ENCODE measurements at places on chromosomes 16 and 17.

DNA sequence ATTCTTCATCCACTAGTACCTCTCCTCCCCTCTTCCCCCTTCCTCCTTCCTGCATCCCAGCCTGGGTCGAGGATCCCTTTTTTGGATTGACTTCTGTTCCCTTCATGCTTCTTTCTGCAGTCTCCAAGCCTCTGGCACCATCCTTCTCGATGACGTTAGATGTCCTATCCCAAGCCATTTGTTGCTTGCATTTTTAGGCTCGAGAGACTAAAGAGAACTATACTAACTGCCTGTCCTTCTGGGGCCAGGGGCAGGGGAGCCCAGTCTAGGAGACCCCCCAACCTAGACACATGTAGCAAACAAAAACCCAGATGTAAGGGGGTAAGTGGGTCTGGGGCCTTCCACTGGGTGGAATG, 23.9 kb downstream of the UNK start:
- DNase-seq: no peak

DNA sequence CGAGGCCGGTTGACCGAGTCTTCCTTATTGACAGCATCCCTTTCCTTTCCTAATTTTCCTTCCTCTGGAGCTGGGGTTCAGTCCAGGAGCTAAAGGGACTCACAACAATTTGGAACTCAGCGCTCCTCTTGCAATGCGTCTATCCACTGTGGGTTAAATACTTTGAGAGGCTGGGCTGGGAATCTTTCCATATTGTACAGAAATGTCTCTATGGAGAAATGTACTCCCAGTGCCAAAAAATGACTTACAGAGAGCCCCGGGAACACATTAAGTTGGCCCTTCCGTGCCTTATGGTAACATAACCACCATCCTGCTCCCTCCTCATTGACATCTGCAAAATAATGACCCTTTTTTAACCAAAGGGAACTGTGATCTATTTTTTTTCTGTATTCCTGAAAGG, 192.8 kb downstream of the FTO start:
- no peak for DNase-seq

DNA sequence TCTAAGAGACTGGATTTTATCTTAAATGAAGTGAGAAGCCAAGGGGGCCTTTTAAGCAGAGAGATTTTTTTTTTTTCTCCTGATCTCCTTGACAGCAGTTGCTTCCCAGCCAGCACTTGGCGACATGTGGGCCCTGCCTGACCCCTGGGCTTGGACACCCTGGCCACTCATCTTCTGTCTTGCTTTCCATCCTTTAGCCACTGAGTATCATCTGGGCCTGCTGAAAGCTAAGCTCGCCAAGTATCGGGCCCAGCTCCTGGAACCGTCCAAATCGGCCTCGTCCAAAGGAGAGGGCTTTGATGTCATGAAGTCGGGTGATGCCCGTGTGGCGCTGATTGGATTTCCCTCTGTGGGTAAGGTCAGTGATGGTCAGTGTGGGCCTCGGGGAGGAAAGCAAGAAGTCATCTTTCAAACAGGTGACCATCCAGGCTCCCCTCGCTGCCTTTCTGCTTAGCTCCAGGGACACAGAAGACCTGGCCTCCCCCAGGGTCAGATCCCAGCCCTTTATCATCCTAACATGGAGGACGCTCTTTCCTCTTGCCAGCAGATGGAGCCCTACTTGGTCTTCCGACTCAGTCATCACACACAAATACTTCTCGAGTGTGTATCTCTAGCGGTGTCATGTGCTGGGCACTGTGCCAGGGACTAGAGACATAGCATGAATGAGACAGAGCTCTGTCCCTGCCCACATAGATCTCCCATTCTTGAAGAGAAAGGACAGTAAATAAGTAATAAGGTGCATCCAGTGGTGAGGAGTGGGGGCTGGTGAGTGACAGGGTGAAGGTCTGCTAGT, 6.1 kb downstream of the DRG2 start:
- peak; percentile 32 for DNase-seq

- DNase-seq: no peak
Observed at GRCh38 chr16:85935391-85935973, 36.5 kb downstream of the IRF8 start.

DNA sequence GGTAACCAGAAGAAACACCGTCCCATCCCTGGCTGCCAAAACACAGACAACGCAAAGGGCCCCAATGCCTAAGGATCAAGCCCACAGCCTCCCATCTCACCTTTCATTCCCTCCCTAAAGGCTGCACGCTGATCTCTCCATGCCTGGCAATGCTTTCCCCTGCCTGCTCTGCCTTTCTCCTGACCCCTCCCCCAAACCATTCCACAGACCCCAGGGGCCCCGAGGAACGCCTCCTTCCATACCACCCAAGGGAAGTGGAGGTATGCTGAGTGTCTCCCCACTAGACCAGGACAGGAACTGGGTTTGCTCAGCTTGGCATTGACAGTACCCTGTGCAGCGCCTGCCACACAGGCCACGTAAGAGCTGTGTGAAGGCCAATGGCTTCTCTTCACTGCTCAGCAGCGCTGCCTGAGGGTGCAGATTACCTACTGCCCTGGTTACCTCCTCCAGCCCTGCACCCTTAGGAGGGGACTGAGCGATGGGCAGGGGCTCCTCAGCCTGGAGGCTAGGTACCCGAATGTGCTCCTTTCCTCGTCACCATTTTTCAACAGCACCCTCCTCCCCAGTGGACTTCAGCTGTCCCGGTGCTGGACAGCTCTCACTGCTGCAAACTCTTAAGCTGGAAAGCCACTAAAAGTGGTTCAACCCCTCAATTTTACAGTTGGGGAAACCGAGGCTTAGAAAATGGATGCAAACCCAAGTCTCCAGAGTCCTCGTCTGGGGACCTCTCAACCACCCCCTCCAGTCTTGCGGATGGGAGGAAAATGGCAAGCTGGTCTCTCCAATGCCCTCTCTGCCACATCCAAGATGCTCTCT, 45.0 kb downstream of the SRCIN1 start:
- DNase-seq: no peak

DNA sequence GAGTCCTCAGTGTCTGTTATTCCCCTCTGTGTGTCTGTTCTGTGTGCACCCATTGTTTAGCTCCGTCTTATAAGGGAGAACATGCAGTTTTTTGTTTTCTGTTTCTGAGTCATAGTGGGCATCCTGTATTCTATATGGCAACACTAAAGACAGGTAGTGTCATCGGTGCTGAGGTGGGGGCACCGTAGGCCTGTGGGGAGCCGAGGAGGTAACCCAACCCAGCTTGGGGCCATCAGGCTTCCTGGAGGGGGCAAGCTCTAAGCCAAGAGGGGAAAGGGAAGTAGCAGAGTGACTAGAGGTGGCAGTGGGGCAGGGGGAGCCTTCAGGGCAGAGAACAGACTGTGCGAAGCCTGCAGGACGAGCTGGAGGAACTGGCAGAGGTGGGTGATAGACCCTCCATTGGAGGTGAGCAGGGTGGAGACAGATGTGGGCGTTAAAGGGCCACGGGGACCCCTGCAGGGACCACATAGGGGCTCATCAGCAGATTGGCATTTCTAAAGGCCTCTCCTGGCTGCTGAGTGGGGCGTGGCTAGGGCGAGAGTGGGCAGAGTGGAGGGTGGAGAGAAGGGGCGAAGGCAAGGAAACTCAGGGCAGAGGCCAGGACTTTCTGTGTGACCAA, 36.5 kb downstream of the CPNE2 start:
- DNase-seq: no peak

DNA sequence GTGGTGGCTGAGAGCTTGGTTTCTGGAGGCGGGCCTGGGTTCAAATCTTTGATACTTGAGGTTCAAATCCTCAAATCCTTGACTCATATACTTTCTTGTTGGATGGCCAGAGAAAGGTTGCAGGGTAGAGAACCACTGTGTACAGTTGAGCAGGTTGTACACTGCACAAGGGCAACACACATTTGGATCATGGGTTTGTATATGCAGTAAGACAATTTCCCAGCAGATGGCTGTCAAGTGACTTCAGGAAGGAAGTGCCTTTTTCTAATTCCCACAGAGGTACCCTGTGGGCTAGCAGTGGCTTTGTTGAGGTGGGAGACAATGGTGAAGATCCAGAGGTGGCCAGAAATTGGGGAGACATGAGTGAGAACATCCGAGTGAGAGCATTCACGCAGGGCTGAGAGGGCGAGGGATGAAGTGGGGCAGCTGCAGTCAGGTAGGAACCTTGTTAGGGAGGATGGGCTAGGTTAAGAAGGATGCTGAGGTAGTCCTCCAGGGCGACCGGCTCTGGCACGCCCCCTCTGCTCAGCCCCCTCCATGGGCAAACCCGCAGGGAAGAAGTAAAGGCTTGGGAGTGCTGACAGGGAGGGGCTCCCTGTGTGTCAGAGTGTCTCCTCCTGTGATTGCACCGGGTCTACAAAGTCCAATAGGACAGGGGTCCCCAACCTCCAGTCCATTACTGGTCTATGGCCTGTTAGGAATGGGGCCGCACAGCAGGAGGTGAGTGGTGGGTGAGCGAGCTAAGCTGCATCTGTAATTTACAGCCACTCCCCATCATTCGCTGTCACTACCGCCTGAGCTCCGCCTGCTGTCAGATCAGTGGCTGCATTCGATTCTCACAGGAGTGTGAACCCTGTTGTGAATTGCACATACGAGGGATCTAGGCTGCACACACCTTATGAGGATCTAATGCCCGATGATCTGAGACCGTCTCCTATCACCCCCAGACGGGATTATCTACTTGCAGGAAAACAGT, 2.7 kb downstream of the C16orf89 start:
- DNase-seq: peak; percentile 65

GRCh38 chr16:6864671-6865070, 468.0 kb upstream of the RBFOX1 start:
- no peak for DNase-seq

GRCh38 chr17:72267601-72268000, 146.8 kb downstream of the SOX9 start:
- no peak for DNase-seq

- DNase-seq: no peak
Observed at GRCh38 chr16:87414251-87414680, 22.1 kb downstream of the MAP1LC3B start.

- DNase-seq: no peak
Observed at GRCh38 chr16:711548-712320, 3.2 kb upstream of the METRN start.

DNA sequence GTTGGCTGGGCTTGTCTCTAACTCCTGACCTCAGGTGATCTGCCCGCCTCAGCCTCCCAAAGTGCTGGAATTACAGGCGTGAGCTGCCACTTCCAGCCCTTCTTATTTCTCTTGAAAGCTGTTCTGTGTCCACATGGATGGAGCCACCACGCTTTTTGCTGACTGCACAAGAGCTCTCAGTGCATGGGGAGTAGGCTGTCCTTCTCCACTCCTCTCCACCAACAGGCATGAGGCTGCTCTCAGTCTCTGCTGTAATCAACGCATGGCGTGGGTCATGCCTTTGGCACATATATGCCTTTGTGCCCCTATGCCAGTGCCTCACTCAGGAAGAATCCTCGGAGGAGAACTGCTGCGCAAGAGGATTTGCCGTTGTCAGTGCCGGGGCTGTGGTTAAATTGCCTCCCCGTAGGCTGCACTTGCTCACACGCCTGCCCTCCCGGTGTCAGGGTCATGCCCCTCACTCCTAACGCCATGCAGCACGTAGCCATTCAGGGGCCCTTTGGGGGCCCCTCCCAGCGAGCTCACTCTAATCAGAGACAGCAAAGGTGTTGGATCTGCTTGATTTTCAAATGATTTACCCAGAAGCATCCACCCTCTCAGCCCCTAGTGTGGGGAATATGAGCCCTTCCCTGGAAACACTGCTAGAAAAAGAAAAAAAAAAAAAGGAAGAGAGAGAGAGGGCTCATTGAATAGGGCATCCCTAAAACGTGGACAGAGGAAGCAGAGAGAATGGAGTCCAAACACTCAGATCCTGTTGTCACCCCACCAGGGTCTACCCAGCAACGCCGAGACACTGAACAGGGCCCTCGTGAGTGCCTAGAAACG, 47.5 kb upstream of the ZCCHC14 start:
- DNase-seq: no peak

GRCh38 chr17:73947281-73947965, 256.1 kb upstream of the RPL38 start:
- DNase-seq: no peak

- DNase-seq: no peak
Observed at GRCh38 chr17:4116516-4116915, 26.3 kb downstream of the ZZEF1 start.

DNA sequence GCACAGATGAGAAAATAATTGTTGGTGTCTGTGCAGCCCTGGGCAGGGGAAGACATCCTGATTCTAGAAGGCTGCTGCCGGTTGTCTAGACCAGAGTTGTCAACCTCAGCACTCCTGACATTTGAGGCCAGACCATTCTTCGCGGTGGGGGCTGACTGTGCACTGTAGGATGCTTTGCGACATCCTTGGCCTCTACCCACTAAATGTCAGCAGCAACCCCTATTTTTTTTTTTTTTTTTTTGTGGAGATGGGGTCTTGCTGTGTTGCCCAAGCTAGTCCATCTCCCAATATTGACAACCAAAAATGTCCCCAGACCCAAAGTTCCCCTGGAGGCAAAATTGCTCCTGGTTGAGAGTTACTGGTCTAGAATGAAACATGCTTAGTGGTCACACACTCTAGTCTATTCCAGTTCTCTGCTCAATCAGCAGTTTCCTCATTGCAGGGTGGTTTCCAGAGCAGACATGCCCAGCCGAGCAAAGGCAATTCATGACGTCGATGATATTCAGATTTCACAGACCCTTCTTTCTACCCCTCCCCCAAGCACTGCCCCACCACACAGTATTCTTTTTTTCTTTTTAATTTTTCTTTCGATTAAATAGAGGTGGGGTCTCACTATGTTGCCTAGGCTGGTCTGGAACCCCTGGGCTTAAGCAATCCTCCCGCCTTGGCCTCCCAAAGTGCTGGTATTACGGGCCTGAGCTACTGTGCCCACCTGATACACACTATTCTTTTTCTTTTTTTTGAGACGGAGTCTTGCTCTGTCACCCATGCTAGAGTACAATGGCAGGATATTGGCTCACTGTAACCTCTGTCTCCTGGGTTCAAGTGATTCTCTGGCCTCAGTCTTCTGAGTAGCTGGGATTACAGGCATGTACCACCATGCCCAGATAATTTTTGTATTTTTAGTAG, 9.0 kb downstream of the C17orf99 start:
- DNase-seq: no peak

DNA sequence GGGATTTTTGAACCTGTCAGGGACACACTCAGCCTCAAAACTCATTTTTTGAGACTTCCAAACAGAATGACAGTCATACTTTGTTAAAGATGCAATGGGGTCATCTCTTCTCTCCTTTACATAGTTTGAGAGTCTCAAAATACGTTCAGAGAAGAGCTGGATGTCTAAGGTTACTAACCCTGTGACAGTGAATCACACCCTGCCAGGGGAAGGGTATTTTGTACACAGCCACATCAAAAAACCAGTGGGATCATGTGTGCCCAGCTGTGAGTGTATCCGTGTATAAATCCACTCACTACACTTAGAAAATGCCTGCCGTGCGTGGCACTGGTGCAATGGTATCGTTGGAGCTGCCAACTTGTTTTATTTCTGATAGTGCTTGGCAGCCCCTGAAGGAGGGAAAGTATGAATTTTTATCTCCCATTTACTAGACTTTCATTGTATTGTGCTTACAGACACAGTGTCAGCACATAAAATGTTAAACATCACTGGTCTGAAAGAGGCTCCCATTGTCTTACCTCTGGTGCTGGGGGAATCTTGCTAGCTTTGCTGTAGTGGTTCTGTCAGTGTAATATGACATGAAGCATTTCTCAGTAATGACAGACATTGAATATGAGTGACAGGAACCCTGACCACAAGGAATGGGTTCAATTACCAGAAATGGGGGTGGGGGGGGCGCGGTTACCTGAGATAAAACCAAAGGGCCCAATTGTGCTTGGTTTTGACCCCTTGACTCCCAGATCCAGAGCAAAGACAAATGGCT, 256.3 kb downstream of the FTO start:
- no peak for DNase-seq
